ENCODE measurements at places on chromosomes 7 and 10.

GRCh38 chr7:134645935-134646334 lies 718 bp upstream of the BPGM start:
- no peak for DNase-seq

DNA sequence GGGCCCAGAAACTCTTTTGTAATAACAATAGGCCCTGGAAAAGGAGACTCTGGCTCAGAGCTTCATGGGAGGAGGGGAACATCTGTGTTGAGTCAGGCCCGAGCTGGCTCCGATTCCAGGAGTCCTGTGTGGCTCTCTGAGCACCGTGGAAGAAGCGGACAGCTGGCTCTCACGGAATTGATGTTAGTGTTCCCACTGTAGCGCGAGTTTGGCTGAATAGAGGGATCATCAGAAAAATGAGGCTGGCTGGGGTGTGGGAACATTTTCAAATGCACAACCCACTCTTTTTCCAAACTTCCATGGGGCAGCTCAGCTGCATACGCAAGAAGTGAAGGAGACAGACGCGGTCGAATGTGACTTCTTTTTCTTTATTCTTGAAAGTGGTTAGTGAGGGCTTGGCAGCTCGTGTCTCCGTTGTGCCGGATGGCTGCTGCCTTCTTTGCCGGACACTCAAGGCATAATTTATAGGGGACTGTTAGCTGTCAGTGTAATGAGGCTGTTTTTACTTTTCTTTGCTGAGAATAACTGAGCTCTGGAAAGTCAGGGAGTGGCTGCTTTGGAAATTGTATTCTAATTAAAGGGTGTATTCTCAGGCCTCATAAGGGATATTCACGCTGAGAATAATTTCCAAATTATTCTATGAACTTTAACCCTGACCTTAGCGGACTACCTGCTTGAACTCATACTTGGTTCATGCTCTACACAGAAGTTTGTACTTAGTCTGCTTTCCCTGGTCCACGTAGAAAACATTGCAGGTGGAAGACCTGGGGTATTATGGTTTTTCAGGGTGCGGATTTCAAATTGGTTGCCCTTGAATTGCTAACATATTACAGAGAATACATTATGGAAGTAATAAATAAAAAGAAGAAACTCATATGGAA lies 23.1 kb downstream of the MDFIC start:
- no peak for DNase-seq

DNA sequence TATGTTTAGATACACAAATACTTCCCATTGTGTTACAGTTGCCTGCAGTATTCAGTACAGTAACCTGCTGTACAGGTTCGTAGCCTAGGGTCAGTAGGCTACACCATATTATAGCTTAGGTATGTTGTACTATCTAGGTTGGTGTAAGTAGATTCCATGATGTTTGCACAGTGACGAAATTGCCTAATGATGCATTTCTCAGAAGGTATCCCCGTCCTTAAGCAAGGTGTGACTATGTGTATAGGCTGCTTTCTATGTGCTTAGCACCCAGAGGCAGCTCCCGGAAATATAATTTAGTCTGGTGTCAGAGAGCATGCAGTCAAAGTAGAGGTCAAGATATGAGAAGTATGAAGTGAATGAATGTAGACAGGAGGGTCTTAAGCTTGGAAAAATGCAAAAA lies 9.8 kb downstream of the MAPK8 start:
- DNase-seq: no peak

- DNase-seq: no peak
Observed at GRCh38 chr7:36090976-36091873, 61.8 kb upstream of the EEPD1 start.

- no peak for DNase-seq
Observed at GRCh38 chr10:42916974-42917373, 134.4 kb downstream of the BMS1 start.

GRCh38 chr7:85823396-85824080 lies 636.7 kb upstream of the SEMA3D start:
- no peak for DNase-seq

Measured in stimulated activated CD4-positive, alpha-beta T cell treated with anti-CD3 and anti-CD28 coated beads, Interleukin-15, amount 100 ng/mL, for 1 hour (primary cell).